ENCODE measurements at places on chromosomes 2 and 18. TPM values are rescaled to one million over a fixed set of nuclear protein-coding genes. Genes with fewer than 3 reads are reported as not detected.

DNA sequence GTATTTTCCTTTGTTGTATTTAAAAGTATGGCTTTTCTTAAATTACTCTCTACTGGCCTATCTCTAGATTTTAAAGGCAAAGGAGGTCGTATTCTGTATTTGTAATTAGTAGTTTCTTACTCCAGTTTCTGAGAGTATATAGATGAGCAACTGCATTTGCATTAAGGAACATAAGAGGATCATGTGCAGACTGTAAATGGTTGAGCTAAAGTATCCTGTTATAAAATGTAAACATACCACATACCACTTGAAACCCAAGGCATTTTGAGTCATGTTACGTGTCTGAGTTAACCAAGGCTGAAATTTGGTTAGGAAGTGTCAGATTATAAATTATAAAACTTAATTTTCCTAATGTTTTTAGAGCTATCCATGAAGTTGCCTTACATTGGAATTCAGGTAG is 76.3 kb downstream of the GPD2 start:
- no peak for DNase-seq

DNA sequence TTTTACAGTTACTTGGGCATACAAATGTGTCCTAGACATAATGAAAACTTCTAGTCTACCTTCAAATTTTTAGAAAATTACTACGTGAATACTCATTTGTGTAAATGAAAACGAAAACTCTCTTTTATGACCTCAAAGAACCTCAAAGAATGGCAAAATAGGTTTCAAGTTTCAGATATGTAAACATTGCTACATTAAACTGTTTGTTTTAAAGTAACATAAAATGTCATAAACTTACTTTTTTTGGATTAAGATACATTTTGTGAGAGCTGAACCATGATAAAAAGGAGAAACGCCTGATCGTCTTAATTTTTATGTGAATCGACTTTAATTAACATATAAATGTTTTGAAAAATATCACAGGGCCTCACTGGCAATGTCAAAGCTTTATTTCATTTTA is 91.4 kb downstream of the PPP1R1C start:
- no peak for DNase-seq

WDSUB1 gene
- 30.9 TPM for total RNA-seq

GALR1 gene
- 0.16 TPM for total RNA-seq
